ENCODE measurements at places on chromosomes 3 and 15.

GRCh38 chr15:45906230-45906629 lies 271.4 kb downstream of the SQOR start:
- DNase-seq = no peak

GRCh38 chr15:37097144-37097919 lies 3.0 kb downstream of the MEIS2 start:
- no peak for DNase-seq

- DNase-seq = no peak
Observed at GRCh38 chr3:54133196-54133595, 10.8 kb downstream of the CACNA2D3 start.

- no peak for DNase-seq
Observed at GRCh38 chr3:3664935-3665334, 134.3 kb upstream of the LRRN1 start.

DNA sequence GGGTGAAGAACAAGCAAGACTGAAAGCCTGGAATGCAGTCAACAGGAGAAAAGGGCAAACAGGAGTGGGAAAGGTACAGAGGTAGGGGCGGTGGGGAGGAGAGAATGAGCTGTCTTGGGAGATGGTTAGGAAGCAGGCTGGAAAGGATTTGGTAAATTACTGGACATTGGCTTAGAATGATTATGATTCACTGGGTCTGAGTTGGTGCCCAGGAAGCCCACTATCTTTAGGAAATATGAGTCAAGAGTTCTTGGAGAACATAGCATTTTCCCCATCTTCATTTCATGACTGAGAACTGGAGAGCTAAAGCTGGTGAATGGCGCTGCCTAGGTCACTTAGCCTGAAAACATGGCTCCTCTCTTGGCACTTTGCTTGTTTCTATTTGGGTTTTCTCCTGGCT lies 74.7 kb upstream of the C3orf80 start:
- no peak for DNase-seq

DNA sequence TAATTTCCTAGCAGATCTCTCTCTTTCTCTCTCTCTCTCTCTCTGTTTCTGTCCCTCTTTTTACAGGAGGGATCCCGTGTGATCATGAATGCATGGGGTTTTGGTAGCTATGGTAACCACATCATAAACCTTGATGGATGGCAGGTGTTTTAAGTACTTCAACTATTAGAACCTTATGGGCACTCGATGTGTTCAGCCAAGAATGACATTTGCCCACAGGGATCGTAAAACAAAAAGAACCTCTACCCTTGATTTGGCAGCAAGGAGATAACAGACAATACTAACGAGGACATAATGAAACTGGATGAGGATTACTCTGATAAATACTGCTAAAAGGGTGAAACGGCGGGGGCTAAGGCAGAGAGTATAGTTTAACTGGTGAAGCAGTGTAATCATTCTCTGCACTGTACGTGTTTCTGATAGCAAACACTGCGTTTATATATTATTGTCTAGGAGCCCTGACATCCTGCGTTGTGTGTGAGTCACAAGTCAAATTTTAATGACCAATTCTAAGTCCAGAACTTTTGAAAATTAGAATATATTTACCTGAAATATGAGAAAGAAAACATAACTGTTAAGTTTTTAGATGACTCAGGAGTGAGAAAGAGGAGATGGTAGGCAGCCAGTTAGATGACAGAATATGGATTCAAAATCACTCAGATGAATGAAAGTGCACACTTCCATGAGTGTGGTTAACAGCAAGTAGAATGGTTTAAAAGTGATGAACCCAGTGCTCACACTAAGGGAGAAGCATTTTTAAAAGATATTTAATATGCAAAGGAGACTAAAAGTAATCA lies 80.3 kb downstream of the OTOL1 start:
- no peak for DNase-seq

- no peak for DNase-seq
Observed at GRCh38 chr3:163726125-163726524, 1352.2 kb downstream of the SI start.

All from C1 segment of cervical spinal cord (tissue), 14 donors.